Activated CD4-positive, alpha-beta T cell treated with anti-CD3 and anti-CD28 coated beads, Interleukin-2, amount 50 U/mL, for 48 hours (primary cell): ENCODE measurements at places on chromosomes 5 and 9.

DNA sequence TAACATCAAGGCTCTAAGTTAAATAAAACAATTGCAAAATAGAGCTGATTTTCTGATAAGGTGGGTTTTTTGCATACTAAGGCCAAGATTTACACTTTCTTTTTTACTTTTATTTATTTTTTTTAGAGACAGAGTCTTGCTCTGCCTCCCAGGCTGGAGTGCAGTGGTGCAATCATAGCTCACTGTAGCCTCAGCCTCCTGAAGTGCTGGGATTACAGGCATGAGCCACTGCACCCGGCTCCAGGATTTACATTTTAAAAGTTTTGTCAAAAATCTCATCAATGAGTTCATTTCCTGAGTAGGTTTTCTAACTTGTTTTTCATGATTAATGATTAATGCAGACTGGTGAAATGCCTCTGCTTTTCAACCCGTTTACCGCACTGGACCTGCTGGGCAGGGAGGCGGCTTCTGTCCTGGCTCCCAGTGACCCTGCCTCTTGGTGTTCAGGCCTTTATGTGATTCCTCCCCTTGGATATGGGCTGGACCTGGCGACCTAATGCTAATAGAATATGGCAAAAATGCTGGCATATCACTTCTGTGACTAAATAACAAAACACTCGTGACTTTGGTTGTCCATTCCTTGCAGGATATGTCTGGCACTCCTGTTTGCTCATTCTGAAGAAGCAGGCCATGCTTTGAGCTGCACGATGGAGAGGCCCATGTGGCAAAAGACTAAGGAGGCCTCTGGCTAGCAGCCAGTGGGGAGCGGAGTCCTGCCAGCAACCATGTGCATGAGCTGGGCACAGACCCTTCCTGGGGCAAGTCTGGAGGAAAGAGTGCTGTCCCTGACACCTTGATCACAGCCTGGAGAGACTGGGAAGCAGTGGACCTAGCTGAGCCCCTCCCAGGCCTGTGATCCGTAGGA lies 72.2 kb upstream of the PTCH1 start:
- DNase-seq: no peak

GRCh38 chr5:108661590-108662219 lies 86.0 kb upstream of the FER start:
- no peak for DNase-seq

DNA sequence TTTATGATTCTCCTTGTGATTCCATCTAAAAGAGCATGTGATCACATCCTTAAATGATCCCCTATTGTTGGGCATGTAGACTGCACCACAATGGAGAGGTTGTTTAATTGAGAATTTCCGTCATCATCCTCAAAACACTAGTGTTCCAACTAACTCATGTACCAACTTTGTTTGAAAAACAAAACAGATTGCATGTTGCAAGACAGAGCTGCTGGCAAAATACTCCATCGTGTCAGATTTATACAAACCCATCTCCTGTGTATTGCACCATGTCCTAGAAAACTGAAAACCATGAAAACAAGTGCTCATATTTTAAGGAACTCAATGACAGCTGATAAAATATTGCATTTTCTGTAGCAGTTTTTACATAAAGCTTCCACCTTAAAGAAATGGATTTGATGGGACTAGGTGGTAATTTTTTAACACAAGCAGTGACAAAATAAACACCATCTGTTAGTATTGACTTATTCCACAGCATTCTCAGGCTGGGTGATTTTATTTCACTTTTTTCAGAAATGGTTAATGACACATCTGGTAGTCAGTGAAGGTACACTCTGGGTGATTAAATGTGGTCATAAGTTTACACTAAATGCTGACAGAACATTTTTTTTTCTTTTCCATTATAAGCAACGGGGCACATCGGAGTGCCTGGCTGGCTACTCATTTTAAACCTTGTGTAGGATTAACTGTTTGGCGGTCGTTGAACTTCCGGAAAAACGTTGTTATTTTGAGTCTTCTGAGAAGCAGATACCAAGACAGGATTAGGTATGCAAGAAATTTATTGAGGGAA lies 602.9 kb upstream of the WWC1 start:
- no peak for DNase-seq

GRCh38 chr5:159211729-159212174 lies 2.4 kb upstream of the RNF145 start:
- DNase-seq: no peak

- DNase-seq: no peak
Observed at GRCh38 chr5:176629317-176629852, 949 bp downstream of the SNCB start.

GRCh38 chr9:16618524-16618923 lies 251.9 kb downstream of the BNC2 start:
- DNase-seq: no peak

GRCh38 chr5:16589658-16590057 lies 27.1 kb downstream of the RETREG1 start:
- no peak for DNase-seq

- no peak for DNase-seq
Observed at GRCh38 chr5:179406031-179406961, 61.0 kb upstream of the ADAMTS2 start.
